ENCODE measurements at places on chromosomes 6 and 20.

GRCh38 chr6:17884498-17885478 lies 102.6 kb downstream of the KIF13A start:
- H3K27me3 ChIP-seq = no peaks in the 10 kb centered on the region
- H3K36me3 ChIP-seq = no peaks in the 10 kb centered on the region
- peak overlapping the region; percentile 80 for H3K27ac ChIP-seq
- H3K4me1 ChIP-seq = peaks cover 34% of the 10 kb centered on the region

GRCh38 chr20:14685183-14685582 lies 347.8 kb upstream of the FLRT3 start:
- no peak for ATAC-seq
- no peaks in the 10 kb centered on the region for H3K27me3 ChIP-seq
- H3K4me1 ChIP-seq = no peaks in the 10 kb centered on the region
- H3K36me3 ChIP-seq = no peaks in the 10 kb centered on the region
- no peak overlapping the region for H3K4me3 ChIP-seq
- H3K27ac ChIP-seq = no peak overlapping the region

DNA sequence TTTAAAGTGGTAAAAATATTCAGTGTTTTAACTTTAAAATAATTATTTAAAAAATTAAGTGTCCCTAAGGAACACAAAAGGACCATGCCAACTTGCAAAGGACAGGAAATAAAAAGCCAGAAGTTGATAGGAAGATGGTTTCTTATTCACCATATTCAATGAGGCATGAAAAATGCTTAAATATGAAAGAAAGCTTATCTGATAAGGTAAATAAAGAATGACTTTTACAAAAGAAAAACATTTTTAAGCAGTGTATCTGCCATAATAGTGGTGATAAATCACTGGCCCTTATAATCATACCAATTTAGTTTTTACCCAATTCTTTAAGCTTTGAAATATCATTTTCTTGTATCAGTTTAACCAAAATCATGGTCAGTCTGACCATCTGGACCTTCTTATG lies 33.5 kb upstream of the POPDC3 start:
- no peak overlapping the region for H3K27ac ChIP-seq
- no peaks in the 10 kb centered on the region for H3K27me3 ChIP-seq
- H3K4me3 ChIP-seq = no peak overlapping the region
- no peak for ATAC-seq
- H3K36me3 ChIP-seq = no peaks in the 10 kb centered on the region

DNA sequence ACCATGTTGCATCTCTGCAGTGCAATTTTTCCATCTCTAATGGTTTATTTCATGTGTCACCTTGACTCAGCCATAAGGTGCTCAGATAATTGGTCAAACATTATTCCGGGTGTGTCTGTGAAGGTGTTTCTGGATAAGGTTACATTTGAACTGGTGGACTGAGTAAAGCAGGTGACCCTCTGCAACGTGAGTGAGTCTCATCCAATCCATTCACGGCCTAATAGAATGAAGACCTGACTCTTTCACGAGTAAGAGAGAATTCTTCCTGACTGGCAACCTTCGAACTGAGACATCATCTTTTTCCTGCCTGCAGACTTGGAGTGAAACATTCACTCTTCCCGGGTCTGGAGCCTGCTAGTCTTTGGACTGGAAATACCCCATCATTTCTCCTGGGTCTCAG lies 77.1 kb upstream of the SLC22A23 start:
- no peaks in the 10 kb centered on the region for H3K36me3 ChIP-seq
- no peak overlapping the region for H3K27ac ChIP-seq
- peaks cover 35% of the 10 kb centered on the region for H3K27me3 ChIP-seq
- no peak overlapping the region for H3K4me3 ChIP-seq
- no peak for ATAC-seq

DNA sequence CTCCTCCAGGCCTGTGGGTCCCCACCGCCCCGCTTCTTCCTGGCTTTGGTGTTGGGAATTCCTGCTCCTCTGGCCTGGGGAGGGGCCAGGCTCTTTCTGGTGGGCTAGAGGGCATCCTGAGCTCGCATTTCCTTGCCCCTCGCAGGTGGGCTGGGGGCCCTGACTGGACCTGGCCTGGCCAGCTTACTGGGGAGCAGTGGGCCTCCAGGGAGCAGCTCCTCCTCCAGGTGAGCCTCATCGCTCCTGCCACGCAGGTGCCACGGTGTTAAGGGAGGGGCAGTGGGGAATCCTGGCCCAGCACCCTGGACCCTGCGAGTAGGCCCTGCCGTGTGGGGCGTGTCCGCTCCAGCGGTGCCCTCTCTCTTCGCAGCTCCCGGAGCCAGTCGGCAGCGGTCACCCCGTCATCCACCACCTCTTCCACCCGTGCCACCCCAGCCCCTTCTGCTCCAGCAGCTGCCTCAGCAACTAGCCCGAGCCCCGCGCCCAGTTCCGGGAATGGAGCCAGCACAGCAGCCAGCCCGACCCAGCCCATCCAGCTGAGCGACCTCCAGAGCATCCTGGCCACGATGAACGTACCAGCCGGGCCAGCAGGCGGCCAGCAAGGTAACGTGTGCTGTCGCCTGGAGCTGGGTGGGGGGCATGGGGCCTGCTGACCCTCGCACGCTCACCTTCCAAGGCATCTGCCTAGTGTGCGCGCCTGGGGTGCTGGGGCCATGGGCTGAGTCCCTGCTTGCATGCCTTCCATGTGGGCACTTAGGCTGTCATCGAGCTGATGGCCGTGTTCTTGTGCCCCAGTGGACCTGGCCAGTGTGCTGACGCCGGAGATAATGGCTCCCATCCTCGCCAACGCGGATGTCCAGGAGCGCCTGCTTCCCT lies 4.7 kb downstream of the ADRM1 start:
- no peak for ATAC-seq
- H3K27me3 ChIP-seq = no peaks in the 10 kb centered on the region
- H3K4me3 ChIP-seq = no peak overlapping the region

DNA sequence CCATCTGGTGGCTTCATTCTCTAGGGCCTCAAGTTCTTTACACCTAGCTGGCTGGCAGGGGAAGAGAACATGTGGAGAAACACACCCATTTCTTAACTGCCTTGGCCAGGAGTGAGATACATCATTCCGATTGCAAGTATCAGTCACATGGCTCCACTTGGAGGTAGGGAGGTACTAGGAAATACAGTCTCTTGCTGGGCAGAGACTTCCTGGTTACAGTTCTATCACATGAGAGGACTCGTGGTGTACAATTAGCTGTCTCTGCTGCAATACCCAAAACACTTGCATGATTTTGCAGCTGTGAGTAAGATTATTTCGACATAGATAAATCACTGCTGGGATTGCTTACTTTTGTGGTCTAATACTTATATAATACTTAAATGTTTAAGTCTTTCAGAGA lies 51.1 kb downstream of the GTF2H5 start:
- peaks cover 4% of the 10 kb centered on the region for H3K4me1 ChIP-seq
- H3K27me3 ChIP-seq = no peaks in the 10 kb centered on the region
- H3K36me3 ChIP-seq = no peaks in the 10 kb centered on the region
- no peak overlapping the region for H3K4me3 ChIP-seq

GRCh38 chr6:4017058-4017739 lies 61.7 kb downstream of the FAM217A start:
- H3K27ac ChIP-seq = peak overlapping the region; percentile 99
- peaks cover 20% of the 10 kb centered on the region for H3K36me3 ChIP-seq
- H3K4me1 ChIP-seq = peaks cover 66% of the 10 kb centered on the region

- no peak for ATAC-seq
- H3K36me3 ChIP-seq = no peaks in the 10 kb centered on the region
Observed at GRCh38 chr20:61796738-61797137, 268.9 kb downstream of the TAF4 start.

GRCh38 chr6:89413006-89413400 lies 930 bp upstream of the RRAGD start:
- peak overlapping the region; percentile 94 for H3K27ac ChIP-seq
- peak overlapping the region; percentile 96 for H3K4me3 ChIP-seq
- H3K27me3 ChIP-seq = peaks cover 23% of the 10 kb centered on the region
- H3K36me3 ChIP-seq = no peaks in the 10 kb centered on the region

DNA sequence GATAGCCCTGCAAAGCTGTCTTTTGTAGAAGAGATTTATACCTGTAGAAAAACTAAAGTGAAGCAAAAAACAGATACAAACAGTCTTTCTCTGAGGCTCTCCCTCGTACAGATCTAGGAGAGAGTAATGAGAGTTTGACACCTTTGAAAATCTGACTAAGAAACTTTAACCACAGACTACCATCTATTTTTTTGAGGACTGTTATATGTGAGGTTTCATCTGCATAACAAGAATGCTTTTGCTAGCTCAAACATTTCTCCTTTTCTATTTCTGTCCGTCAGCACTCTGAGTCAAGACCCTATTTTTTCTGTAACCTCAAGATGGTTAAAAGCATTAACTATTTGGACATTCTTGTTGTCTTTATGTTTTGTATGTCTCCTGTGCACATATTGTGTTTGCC lies 193.0 kb downstream of the BTBD3 start:
- ATAC-seq = no peak
- H3K4me1 ChIP-seq = no peaks in the 10 kb centered on the region
- H3K27me3 ChIP-seq = no peaks in the 10 kb centered on the region
- no peak overlapping the region for H3K4me3 ChIP-seq
- H3K27ac ChIP-seq = no peak overlapping the region

DNA sequence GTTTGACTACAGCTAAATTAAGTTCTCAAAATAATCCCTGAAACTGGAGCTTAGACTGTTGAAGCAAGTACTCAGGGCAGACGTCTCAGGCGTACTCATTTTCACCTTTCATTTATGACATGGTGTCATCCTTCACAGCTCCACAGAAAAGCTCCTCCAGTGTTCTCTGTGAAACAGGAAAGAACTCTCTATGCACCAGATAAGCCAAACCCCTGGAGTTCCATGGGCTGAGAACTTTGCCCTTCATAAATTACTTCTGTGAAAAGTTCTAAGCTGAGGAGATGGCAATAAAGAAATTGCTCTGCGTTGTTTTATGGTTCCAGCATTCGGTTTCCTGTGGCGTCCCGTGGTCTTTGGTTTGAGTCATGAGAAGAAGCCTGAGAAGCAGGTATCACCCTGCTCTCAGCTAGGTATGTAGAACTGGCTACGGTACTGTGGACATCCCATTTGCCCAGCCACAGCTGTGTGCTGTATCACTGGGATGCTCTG lies 20.2 kb upstream of the RREB1 start:
- H3K4me1 ChIP-seq = peaks cover 37% of the 10 kb centered on the region
- H3K27me3 ChIP-seq = no peaks in the 10 kb centered on the region
- H3K27ac ChIP-seq = peak overlapping the region; percentile 86
- H3K36me3 ChIP-seq = no peaks in the 10 kb centered on the region

DNA sequence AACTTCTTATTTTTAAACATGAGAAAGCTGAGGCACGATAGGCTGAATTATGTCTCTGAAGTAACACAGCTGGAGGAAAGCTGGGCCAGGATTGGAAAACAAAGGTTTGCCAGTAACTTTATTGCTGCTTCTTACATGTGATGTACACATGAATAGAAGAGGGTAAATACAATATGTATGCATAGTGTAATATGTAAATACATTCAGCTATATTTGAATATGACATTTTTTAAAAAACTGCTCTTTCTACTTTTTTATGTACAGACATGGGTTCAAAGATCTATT lies 90.2 kb downstream of the ADTRP start:
- no peak for ATAC-seq
- no peaks in the 10 kb centered on the region for H3K36me3 ChIP-seq
- H3K4me3 ChIP-seq = no peak overlapping the region
- peaks cover 12% of the 10 kb centered on the region for H3K27me3 ChIP-seq

- H3K4me1 ChIP-seq = no peaks in the 10 kb centered on the region
- no peaks in the 10 kb centered on the region for H3K36me3 ChIP-seq
- ATAC-seq = no peak
Observed at GRCh38 chr6:77249560-77249959, 213.7 kb downstream of the HTR1B start.

DNA sequence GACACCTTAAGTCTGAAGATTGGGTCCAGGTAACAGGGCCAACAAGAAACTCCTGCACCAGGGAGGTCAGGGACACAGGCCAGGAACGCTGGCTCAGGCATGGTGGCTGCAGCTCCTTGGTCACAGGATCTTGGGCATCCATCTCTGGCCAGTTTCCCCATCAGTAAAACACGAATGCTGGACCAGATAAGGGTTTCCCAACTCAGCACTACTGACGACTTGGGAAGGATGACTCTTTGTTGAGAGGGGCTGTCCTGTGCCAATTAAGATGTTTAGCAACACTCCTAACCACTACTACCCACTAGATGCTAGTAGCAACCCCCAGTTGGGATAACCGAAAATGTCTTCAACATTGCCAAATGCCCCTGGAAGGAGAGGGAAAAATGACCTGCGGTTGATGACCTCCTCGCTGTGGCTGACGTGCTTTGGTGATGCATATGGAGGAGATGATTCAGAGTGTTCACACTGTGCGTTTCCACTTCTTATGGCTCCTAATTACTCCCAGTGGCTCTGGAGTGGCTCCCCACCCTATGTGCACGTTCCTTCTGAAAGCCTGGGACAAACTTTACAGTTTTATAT lies 261.9 kb downstream of the CDH26 start:
- H3K27ac ChIP-seq = no peak overlapping the region
- no peak overlapping the region for H3K4me3 ChIP-seq
- no peaks in the 10 kb centered on the region for H3K4me1 ChIP-seq

- H3K4me3 ChIP-seq = peak overlapping the region; percentile 70
- no peak for ATAC-seq
- no peak overlapping the region for H3K27ac ChIP-seq
- H3K36me3 ChIP-seq = no peaks in the 10 kb centered on the region
Observed at GRCh38 chr20:51768759-51769517, 748 bp upstream of the ATP9A start.

DNA sequence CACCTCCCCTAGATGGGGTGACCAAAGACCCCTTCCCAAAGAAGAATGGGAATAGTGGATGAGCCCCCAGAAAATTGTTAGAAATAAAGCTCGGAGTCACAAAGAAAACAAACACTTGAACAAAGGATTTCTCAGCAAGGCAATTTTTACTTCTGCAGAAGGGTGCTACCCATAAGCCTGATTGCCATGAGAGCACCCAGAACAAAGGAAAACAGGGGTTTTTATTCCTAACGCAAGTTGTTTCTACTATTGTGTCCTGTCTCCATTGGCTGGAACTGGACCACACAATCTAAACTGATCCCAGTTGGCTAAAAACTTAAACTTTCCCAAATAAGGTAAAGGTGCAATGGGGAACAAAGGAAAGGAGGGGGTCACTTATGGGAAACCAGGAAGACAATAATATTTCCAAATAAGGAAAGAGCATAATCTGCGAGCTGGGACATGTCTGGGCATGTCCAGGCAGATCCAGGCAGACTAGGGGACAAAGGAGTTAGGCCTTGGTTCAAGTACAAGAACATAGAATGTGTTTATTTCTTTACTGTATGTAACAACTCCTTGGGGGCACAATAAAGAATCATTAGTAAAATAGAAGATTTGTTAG lies 20.0 kb downstream of the HLA-B start:
- H3K4me1 ChIP-seq = peaks cover 19% of the 10 kb centered on the region
- H3K4me3 ChIP-seq = no peak overlapping the region
- ATAC-seq = no peak
- no peaks in the 10 kb centered on the region for H3K27me3 ChIP-seq
- H3K36me3 ChIP-seq = peaks cover 7% of the 10 kb centered on the region

Data from stimulated activated memory B cell treated with anti-CD40 and anti-IgM and Interleukin-4, amounts not matched to agents 10 μg/mL and 1 μg/mL and 100 μg/mL, for 72 hours (primary cell).